ENCODE measurements at places on chromosomes 4 and X.

GRCh38 chr4:57131849-57132742 lies 21.9 kb upstream of the IGFBP7 start:
- no peak for DNase-seq

DNA sequence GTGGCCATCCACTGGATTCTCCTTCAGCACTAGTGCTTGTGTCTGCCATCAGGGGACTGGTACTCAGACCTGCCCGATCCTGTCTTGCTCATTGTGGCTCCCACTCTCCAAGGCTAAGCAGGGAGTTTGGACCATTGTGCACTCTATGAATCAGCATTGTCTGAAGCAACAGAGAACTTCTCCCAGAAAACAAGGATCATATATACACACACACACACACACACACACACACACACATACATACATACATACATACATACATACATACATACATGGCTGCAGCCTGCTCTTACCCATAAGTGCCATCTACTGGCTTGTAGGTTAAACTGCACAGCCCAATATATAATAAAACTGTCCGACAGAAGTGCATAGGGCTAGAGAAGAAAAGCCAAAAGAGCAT lies 345.3 kb upstream of the LCORL start:
- DNase-seq: no peak

GRCh38 chr4:140952717-140953116 lies 180.6 kb downstream of the RNF150 start:
- no peak for DNase-seq

DNA sequence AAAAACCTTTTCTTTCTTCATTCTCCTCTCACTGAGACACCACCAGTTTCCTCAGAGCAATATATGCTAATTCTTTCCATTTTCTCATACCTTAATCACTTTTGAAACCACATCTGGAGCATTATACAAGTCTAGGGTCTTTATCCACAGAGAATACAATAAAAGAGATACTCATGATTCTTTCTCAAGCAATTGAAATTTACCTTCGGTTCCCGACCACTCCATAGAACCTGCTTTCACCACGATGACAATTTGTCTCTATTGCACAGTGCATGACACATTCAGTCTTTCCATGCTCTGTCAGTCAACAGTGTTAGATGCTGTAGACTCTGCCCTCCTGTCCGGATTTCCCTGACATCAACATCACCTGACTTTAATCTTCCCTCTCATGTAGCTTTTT lies 409.3 kb upstream of the NWD2 start:
- no peak for DNase-seq

DNA sequence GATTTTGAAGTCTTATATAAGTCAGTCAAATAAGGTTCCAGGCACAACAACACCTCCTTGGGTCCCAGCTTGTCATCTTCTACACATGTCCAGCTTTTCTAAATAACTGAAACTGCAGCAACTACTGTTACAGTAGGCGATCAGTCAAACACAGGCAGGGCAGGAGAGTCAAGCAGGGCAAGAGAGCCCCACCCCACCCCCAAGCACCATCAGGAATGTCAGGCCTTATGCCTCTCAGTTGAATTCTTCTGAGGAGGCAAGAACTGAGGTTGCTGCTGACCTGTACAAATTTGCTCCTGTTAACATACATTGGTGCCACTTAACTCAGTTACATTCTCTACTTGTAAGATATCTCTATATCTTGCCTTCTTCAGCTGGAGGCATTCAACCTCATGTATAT lies 608.8 kb upstream of the PCDH10 start:
- DNase-seq: no peak

Measured in stimulated activated CD8-positive, alpha-beta memory T cell treated with anti-CD3 and anti-CD28 coated beads, Interleukin-7, amount 100 ng/mL, for 1 hour (primary cell).